ENCODE measurements at places on chromosomes 4 and X.
A peak's percentile ranks its signal among the peaks of the same experiment; 100 is the strongest.

- no peak for DNase-seq
These were observed 181.6 kb downstream of the NKX6-1 start for GRCh38 chr4:84317513-84317912.

DNA sequence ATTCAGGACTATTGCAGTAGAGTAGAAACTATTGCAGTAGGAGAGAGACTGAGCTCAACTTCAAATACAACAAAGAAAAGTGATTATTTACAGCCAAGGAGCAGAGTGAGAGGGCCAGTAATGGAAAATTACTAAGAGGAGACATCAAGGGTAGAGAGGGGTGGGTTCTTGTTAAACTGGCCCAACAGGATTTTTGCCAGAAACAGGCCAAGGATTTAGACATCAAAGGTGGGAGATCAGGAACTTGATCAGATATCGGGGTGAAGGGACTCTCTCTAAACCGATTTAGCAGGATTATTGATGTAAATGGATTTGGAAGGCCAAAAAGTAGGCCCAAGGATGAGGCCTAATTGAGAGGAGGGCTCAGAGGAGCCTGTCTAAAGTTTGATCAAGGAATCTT, 64.8 kb downstream of the IRS4 start:
- DNase-seq, result no peak

DNA sequence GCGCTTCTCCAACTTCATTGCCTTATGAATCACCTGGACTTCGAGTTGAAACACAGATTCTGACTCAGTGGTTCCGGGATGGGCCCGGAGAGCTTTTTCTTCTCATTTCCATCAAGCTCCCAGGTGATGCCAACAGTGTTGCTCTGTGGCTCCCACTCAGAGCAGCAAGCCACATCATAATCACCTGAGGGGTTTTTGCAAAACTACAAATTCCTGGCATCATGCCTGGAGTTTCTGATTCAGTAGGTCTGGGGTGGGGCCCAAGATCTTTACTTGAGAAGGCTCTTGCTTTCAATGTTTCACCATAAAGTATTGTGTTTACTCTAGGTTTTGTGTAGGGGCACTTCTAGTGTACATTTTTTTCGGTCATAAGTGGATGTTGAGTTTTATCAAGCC, 7.0 kb downstream of the MTM1 start:
- peak; percentile 16 for DNase-seq

GRCh38 chrX:115356369-115356768, 66.9 kb downstream of the LUZP4 start:
- no peak for DNase-seq

GRCh38 chr4:177427192-177427591, 15.0 kb downstream of the AGA start:
- no peak for DNase-seq

DNA sequence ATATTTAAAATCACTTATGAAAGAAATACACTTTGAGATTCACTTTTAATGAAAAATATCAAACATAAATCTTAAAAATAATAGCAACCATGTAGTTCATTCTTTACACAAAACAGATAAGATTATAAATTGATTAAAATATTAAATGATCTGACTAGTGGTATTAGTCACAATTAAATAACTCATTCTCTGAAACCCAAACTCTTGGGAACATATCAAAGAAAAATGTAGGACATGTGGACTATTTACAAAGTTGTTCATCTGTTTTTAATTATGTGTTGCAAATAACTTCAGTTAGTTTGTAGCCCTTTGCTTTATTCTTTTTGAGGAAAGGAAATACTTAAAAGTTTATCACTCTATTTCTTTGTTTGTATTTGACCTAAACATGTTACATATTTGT, 9.5 kb upstream of the GUCY1A1 start:
- DNase-seq, result no peak

- DNase-seq, result no peak
These were observed 1.4 kb downstream of the TCEAL2 start for GRCh38 chrX:102126863-102127262.

DNA sequence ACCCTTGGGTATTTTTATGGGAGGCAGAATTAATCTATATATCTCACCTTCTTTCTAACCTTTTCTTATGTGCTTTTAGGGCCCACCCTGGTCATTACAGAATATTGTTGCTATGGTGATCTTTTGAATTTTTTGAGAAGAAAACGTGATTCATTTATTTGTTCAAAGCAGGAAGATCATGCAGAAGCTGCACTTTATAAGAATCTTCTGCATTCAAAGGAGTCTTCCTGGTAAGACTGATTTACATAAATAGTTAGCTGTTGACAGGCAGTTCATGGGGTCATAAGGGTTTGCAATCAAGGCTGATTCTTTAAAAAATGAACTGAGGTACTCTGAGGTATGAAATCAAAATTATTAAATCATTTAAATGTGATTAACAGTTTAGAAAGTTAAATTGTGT, 71.5 kb downstream of the KIT start:
- no peak for DNase-seq

All from stimulated activated CD8-positive, alpha-beta memory T cell treated with anti-CD3 and anti-CD28 coated beads, Interleukin-4, amount 100 ng/mL, for 1 hour (primary cell).